ENCODE measurements at places on chromosomes 1 and 21.

GRCh38 chr1:174077749-174078490 lies 55.8 kb upstream of the RC3H1 start:
- no peak for DNase-seq

DNA sequence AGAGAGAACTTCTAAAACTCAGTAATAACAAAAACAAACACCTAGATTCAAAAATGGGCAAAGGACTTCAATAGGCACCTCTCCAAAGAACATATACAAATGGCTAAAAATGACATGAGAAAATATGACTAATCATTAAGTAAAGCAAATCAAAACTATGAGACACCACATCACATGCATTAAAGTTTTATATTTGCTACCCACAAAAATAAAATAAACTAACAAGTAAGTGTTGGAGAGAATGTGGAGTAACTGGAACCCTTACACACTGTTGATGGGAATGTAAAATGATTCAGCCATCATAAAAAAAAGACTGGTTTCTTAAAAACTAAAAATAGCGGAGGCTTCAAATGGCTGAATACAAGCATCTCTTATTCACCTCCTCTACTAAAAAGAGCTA lies 262.1 kb upstream of the PKN2 start:
- DNase-seq, result no peak

GRCh38 chr1:25517476-25518394 lies 25.7 kb upstream of the LDLRAP1 start:
- DNase-seq, result no peak

DNA sequence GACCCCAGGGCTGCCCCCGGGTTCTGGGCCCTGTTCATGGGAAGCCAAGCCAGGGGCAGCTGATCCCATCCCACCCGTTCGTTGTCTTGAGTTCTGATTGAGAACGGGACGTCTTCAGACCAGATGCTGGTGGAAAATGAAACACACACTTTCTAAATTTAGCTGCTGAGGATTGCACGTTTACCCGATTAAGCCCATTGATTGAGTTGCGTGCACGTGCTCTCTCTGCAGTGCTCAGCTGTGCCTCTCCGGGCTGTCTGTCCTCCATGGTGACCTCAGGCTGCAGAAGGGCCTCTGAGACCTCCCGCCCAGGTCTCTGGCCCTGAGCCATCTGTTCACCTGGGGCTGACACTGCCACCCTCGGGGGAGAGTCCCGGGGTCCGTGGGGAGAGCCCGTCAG lies 27.0 kb upstream of the PEX10 start:
- DNase-seq, result no peak

- DNase-seq, result no peak
These were observed 1494.8 kb downstream of the KCNT2 start for GRCh38 chr1:195113471-195113870.

GRCh38 chr1:183996040-183996384 lies 41.5 kb downstream of the COLGALT2 start:
- DNase-seq, result no peak

DNA sequence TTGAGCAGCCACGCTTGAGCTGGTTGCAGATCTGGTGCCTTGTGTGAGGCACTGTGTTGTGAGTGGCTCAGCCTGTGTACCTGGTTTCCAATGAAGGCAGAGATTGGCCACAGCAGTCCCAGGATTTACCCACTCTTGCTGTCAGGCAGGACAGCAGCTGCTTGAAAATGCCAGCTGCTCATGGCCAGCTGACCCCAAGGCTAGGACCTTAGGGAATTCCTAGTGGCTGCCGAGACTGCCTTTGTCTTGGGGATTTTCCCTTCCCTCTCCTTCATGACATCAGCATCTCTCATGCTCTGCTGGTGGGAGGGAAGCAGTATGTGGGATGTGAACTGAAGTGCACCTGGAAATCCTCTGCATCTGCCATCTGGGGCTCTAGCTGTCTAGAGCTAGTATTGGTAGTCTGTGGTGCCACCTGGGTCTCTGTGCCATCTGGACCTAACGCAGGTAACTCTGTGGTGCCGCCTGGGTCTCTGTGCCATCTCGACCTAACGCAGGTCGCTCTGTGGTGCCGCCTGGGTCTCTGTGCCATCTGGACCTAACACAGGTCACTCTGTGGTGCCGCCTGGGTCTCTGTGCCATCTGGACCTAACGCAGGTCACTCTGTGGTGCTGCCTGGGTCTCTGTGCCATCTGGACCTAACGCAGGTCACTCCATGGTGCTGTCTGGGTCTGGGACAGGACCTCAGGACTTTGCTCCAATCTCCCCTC lies 3.8 kb upstream of the LRRC47 start:
- no peak for DNase-seq

DNA sequence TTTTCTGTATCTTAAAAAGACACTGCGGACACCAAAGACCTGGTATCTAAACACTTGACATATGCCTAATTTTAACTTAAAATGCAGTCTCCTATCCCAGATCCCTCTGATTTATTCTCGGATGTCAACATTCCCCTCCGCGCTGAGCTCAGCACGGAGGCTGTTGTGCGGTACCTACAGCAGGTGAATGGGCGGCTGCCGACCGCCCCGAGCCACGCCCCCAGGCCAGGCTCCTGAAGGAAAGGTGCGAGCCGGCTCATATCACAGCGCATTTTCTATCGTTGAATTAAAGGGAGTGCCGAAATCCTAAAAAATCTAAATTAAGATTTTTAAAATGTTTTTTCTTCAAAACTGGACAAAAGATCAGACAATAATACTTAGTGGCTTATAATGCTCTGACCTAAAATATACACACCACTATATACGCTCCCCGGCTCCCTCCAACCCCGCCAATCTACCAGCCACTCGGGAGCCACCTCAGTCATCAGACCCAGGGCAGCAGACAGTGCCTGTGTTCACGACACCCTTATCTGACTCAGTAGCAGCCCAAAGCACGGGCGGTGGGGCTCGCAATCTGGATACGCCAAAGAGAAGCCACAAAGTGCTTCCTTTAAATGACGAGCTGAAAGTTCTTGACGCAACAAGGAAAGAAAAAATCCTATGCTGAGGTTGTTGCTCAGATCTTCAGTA lies 4.1 kb downstream of the WRAP73 start:
- no peak for DNase-seq

DNA sequence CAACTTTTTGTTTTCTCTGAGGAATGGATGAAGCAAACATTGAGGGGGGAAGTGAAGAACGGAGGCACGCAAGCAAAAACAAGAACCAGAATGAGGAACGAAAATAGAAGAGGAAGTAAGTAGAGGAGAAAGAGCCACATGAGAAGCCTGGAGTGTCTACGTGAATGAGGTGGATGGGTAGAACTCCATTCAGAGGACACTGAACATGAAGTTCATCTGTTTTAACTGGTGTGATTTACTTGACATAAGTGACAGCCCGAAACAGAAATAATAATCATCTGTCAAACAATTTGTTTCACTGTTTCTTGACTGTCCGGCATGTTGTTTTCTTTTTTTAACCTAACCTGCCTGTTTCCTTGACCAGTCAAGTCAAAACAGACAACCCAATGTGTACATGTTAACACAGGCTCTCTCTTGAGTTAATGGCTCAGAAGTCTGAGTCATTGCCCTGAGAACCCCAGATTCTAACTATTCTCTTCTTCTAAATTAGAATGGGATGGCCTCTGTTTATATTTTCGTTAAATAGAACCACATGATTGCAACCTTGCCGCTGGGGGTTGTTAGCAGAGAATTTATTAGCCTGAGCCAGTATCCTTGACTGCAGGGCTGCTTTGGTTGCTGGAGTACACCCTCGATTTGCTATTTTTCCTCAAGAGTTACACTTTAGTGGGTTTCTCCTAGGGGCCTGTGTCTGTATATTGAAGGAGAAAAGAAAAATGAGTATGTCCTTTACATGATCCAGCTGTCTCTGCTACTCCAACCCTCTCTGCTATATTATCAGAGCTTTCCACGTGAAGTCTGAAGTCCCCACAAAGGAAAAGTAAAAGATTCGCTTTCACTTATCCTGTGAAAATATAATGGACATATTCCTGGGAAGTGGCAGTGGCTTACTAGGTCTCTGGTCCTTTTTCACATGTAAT lies 151.7 kb downstream of the ZC3H11B start:
- no peak for DNase-seq

DNA sequence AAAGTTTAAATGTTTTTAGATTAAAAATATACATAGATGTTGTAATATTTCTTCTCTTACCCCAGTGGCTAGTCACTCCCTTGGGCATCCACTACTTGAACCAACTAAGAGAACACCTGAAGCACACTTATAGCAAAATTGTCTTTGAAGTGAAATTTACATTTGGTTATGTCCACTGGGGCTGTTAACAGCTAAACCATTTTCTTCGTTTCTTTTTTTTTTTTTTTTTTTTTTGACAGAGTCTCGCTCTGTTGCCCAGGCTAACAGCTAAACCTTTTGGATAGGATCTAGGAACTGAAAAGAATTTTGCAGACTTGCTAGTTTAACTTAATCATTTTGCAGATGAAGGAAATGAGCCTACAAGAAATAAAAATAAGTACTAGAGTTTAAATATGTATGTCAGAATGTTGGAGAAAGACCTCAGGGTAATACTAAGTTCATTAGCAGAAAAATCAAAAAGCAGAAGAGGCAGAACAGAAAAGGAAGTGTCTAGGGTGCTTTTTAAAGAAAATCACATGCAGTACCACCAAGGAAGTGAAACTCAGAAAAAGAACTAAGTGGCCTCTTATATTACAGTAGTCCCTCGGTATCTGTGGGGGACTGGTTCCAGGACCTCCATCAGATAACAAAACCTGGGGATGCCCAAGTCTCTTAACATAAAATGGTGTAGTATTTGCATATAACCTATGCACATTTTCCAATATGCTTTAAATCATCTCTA lies 11.8 kb downstream of the DRAM2 start:
- no peak for DNase-seq

DNA sequence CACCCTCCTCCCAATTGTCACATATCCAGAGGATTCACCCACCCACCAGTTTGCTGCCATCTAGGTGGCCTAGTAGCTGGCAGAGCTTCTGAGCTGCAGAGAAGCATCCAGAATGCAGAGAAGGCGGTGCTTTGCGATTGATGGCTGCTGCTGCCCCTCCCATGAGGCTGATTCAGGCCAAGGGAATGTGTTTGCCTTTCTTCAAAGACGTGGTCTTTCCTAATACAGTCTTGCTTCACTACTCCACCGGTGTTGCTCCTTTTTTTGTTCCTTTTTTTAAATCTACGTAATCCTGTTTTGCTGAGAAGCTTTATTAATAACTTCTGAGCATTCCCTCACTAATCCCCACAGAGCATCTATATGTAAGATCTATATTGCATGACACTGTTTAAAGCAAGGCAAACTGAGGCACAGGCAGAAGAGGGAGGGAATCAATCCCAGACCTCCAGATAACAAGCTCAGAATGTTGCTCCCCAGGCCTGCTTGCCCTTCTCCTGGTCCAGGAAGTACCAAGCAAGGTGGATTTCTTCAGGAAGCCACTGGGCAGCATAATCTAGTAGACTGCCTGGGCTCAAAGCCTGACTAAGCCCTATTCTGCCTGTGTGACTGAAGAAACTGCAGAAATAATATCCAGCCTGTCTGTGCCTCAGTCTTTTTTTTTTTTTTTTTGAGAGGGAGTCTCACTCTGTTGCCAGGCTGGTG lies 275.5 kb upstream of the FMN2 start:
- no peak for DNase-seq

GRCh38 chr21:26171258-26172100 lies 909 bp upstream of the APP start:
- no peak for DNase-seq

DNA sequence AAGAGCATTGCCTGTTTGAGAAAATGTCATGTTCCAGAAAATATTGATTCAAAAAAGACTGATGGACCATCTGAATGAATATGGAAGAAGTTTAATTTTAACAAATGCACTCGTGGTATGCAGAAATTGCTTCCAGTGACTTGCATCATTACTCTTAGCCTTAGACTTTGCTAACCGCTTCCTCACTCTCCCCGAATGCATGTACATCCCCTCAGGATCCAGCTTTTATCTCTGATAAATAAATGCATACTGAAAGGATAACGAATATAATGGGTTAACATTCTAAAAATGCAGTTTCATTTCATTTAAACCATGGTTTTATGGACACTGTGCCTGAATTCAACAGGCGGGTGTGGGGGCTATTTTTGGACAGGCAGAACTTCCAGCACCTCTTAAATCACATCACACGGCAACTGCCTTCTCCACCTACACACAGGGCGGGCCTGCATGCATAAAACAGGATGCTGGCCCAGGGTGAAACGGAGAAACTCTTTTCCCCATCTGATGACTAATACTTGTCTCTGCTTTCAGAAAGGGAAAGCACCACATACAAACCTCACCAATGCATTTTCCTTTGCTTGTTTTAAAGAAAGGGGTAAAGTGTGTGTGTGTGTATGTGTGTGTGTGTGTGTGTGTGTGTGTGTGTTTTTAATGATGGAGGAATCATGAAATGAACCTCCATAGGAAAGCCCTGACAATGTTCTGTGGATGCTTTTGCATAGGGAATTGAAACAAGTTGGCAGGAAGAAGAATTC lies 48.7 kb downstream of the SPAG17 start:
- no peak for DNase-seq

GRCh38 chr1:230276401-230276800 lies 149.7 kb downstream of the PGBD5 start:
- no peak for DNase-seq

DNA sequence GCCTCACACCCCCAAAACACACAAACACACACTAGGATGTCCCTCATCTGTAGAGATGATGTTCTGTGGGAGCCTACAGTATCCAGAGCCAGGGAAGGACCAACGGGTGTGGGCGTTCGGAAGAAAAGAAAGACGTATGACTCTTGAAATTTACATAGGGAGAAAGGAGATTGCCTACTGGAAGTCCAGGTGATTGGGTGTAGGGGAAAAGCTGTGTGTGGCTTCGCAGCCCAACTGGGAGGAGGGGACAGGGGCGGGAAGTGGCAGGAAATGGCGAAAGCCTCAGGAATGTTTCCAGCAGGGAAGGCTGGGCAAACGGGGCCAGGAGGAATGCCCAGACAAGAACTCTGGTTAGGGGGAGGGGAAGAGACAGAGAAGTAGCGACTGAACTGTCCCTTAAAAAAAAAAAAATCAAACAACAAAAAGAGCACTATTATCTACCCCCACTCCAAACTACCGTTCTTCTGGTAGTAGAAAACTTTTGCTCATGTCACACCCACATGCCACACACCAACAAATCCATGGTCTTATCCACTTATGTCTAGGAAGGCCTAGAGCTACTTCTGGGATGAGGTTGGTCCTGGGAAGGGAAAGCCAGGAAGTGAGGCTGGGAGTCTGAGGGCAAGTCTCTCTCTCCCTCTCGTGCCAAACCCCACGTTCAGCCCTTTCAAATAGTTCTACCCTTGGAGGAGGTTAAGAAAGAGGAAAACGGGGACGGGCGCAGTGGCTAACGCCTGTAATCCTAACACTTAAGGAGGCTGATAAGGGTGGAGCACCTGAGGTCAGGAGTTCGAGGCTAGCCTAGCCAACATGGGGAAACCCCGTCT lies 1.8 kb upstream of the CKS1B start:
- DNase-seq, result no peak

DNA sequence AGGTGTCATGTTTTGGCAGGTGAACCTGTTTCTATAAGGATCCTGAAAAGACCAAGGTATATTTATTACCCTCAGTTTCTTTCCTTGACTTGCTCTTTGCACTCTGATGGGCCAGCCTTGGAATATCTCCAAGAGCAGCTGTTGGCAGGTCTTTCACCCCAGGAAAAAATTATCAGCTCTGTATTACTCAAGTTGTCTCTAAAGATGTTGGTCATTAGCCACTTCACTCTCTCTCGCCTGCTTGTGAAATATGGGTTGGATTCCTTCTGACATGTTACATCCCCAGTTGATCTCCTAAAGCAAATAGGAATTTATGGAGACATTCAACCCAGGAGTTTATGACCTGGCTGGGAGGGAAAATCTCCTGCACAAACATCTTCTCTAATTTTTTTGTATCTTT lies 85.9 kb downstream of the KCNJ15 start:
- DNase-seq, result no peak

- DNase-seq, result no peak
These were observed 121.9 kb downstream of the MAB21L3 start for GRCh38 chr1:116232989-116233514.
